Tibial nerve (tissue), 4 donors: ENCODE measurements at places on chromosomes 3 and 15. TPM values are rescaled to one million over a fixed set of nuclear protein-coding genes. Genes with fewer than 3 reads are reported as not detected.
A peak's percentile ranks its signal among the peaks of the same experiment; 100 is the strongest.

- DNase-seq = no peak
- no peaks in the 10 kb centered on the region for H3K4me1 ChIP-seq
- no peaks in the 10 kb centered on the region for H3K36me3 ChIP-seq
- H3K27me3 ChIP-seq = no peaks in the 10 kb centered on the region
These were observed 502.0 kb upstream of the CFAP20DC start for GRCh38 chr3:59551834-59552233.

GRCh38 chr3:139123377-139124095, 78.8 kb upstream of the PRR23C start:
- no peak overlapping the region for H3K4me3 ChIP-seq
- no peak overlapping the region for H3K27ac ChIP-seq
- no peaks in the 10 kb centered on the region for H3K4me1 ChIP-seq
- no peaks in the 10 kb centered on the region for H3K27me3 ChIP-seq
- DNase-seq = peak; percentile 1

DNA sequence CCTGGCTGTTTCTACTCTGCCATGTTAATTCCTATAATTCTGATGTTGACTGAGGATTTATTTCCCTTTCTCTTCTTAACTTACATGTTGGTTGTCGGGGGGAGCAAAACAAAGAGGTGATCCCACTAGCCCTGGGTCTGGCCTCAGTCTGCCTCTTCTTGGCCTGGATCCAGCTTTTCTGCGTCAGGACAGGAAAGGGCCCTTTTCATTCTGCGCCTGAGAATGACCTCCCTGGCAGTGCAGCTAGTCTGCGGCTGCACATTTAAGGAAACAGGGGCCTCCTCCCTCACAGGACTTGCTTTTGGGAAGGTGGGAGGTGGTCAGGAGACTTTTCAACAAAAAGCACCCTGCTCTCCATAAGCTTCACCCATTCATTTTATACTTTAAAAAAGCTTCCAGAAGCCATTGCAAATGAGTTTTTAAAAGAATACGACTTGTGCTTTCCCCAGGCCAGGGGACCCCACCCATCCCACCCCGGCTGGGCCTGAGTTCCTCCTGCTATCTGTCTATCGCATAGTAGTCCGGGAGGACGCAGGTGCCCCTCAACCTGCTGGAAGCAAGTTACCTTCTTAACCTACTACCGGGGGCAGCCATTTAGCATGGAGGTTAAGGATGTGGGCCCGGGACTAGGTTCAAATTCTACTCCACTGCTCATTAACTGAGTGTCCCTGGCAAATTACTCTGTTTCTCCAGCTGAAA, 21.3 kb upstream of the EHD4 start:
- H3K4me1 ChIP-seq = no peaks in the 10 kb centered on the region
- H3K4me3 ChIP-seq = no peak overlapping the region
- H3K27me3 ChIP-seq = peaks cover 5% of the 10 kb centered on the region

- H3K27ac ChIP-seq = peak overlapping the region; percentile 32
- no peaks in the 10 kb centered on the region for H3K27me3 ChIP-seq
- DNase-seq = no peak
- H3K36me3 ChIP-seq = peaks cover 4% of the 10 kb centered on the region
- no peaks in the 10 kb centered on the region for H3K4me1 ChIP-seq
- no peak overlapping the region for H3K4me3 ChIP-seq
These were observed 23.1 kb upstream of the P4HTM start for GRCh38 chr3:48966876-48967361.

GRCh38 chr3:156847752-156848448, 21.7 kb downstream of the LEKR1 start:
- no peaks in the 10 kb centered on the region for H3K27me3 ChIP-seq
- no peaks in the 10 kb centered on the region for H3K36me3 ChIP-seq
- H3K27ac ChIP-seq = no peak overlapping the region
- no peaks in the 10 kb centered on the region for H3K4me1 ChIP-seq

DNA sequence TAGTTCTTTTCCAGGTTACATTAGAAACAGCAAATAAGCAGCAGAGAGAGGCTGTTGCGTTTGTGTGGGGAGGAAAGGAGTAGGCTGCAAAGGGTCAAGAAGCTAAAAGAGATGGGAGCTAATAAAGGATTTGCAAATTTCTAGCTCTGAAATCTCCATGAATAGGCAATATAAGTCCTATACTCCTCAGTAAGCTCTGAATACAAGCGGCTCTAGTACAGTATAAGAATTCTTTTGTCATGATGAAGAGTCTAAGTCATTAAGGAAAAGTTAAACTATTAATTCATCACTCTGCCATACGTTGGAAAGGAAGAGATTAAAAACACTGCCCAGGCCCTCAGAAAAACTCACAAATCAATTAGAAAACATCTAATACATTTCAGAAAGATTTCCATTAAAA, 59.3 kb downstream of the CEP152 start:
- DNase-seq = no peak
- no peaks in the 10 kb centered on the region for H3K4me1 ChIP-seq
- H3K27ac ChIP-seq = no peak overlapping the region
- no peaks in the 10 kb centered on the region for H3K27me3 ChIP-seq

- no peak overlapping the region for H3K4me3 ChIP-seq
- no peaks in the 10 kb centered on the region for H3K36me3 ChIP-seq
- no peak overlapping the region for H3K27ac ChIP-seq
- no peaks in the 10 kb centered on the region for H3K4me1 ChIP-seq
- no peaks in the 10 kb centered on the region for H3K27me3 ChIP-seq
These were observed 97.5 kb upstream of the STAC start for GRCh38 chr3:36282766-36283165.

- no peaks in the 10 kb centered on the region for H3K27me3 ChIP-seq
- H3K4me3 ChIP-seq = no peak overlapping the region
- no peaks in the 10 kb centered on the region for H3K36me3 ChIP-seq
- no peaks in the 10 kb centered on the region for H3K4me1 ChIP-seq
These were observed 245.7 kb upstream of the TPRG1 start for GRCh38 chr3:188926111-188926510.

GRCh38 chr3:191255156-191255555, 56.1 kb downstream of the OSTN start:
- no peak overlapping the region for H3K4me3 ChIP-seq
- H3K4me1 ChIP-seq = no peaks in the 10 kb centered on the region
- no peak for DNase-seq
- no peaks in the 10 kb centered on the region for H3K27me3 ChIP-seq
- no peaks in the 10 kb centered on the region for H3K36me3 ChIP-seq

- H3K4me1 ChIP-seq = no peaks in the 10 kb centered on the region
- H3K27ac ChIP-seq = no peak overlapping the region
- no peaks in the 10 kb centered on the region for H3K27me3 ChIP-seq
- no peaks in the 10 kb centered on the region for H3K36me3 ChIP-seq
- no peak overlapping the region for H3K4me3 ChIP-seq
- DNase-seq = no peak
These were observed 190.7 kb upstream of the NDN start for GRCh38 chr15:23877502-23878412.

GRCh38 chr15:81548365-81549130, 174.5 kb upstream of the TMC3 start:
- no peaks in the 10 kb centered on the region for H3K27me3 ChIP-seq
- no peak for DNase-seq
- H3K4me3 ChIP-seq = no peak overlapping the region
- H3K36me3 ChIP-seq = no peaks in the 10 kb centered on the region
- H3K4me1 ChIP-seq = no peaks in the 10 kb centered on the region

- no peaks in the 10 kb centered on the region for H3K27me3 ChIP-seq
- no peaks in the 10 kb centered on the region for H3K4me1 ChIP-seq
- no peak overlapping the region for H3K4me3 ChIP-seq
- H3K36me3 ChIP-seq = no peaks in the 10 kb centered on the region
- H3K27ac ChIP-seq = peak overlapping the region; percentile 98
These were observed 18.6 kb upstream of the NR2F2 start for GRCh38 chr15:96311956-96312294.

- H3K4me1 ChIP-seq = no peaks in the 10 kb centered on the region
- H3K36me3 ChIP-seq = no peaks in the 10 kb centered on the region
- no peak for DNase-seq
- H3K27me3 ChIP-seq = no peaks in the 10 kb centered on the region
These were observed 21.3 kb downstream of the MEGF11 start for GRCh38 chr15:66232267-66232625.

Gene RETNLB
- not detected for total RNA-seq

Gene TEX55
- total RNA-seq = not detected

Gene PIERCE2
- total RNA-seq = 4.8 TPM

Gene PLIN1
- 291 TPM for total RNA-seq

Gene CFAP100
- not detected for total RNA-seq

Gene C3orf38
- 25.6 TPM for total RNA-seq

Gene SLC9A9
- 11.1 TPM for total RNA-seq

Gene EIF4E3
- 11.2 TPM for total RNA-seq

Gene ALDH1L1
- total RNA-seq = 36.8 TPM

Gene EPHA3
- total RNA-seq = 20.1 TPM
